Activated CD8-positive, alpha-beta memory T cell treated with anti-CD3 and anti-CD28 coated beads, Interleukin-2, amount 10 ng/mL, durations not matched to agents 7 days and 5 days (primary cell): ENCODE measurements at places on chromosomes 3 and 15.

- DNase-seq = no peak
Measured at GRCh38 chr3:32913790-32914446, 37.5 kb upstream of the CCR4 start.

DNA sequence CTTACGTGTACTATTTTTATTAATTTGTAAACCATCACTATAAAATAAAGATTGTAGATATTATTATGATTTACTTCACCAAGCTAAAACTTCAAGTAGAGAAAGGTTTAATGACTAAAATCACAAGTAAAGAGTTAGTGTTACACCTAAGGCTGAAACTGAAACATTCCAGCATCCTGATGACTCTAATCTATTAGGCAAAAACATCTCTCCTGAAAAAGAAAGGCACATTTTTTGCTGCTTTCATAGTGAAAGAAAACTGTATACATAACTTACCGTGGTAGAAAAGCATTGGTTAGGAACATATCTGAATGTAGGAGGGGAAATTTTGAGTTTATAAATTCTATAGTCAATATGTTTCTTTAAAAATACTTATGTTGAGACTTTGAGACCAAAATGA lies 35.4 kb downstream of the CCDC191 start:
- no peak for DNase-seq

DNA sequence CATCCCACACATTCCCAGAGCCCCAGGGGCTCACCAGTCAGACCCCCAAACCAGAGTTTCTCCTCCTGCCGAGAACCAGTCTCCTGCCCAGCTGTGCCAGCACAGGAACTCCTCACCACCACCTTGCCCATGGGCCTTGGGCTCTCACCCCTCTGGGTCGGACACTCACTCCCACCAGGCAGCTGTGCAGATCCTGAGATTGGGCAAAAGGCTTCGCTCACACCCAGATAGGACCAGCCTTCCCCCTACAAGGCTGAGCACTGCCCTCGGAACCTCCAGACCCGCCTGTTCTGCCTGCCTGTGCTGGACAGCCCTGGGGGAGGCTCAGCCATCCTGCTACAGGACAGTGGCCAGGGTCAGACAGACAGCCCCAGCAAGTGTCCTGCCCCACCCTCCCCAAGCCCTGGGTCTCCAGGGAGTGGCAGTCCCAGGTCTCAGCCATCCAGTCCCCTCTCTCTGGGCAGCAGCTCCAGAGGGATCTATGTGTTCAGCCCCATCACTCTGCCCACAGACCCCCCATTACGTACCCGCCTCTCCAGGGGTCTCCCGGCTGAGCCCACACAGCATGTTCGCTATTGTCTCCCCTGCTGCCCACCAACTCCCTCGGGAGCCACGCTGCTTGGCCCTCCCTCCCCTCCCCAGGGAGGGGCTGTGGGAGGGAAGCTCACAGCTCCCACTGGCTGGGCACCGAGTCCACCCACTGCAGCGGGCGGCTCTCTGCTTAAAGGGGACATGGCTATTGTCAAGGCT lies at the start of gene GRIP2:
TSS of gene GRIP2 (minus strand) at position 601 of the 750 bp plus-strand sequence. CDS start at position 567, 34 bp downstream.
- no peak for DNase-seq

GRCh38 chr3:3089017-3089416 lies 21.2 kb downstream of the IL5RA start:
- DNase-seq = no peak

DNA sequence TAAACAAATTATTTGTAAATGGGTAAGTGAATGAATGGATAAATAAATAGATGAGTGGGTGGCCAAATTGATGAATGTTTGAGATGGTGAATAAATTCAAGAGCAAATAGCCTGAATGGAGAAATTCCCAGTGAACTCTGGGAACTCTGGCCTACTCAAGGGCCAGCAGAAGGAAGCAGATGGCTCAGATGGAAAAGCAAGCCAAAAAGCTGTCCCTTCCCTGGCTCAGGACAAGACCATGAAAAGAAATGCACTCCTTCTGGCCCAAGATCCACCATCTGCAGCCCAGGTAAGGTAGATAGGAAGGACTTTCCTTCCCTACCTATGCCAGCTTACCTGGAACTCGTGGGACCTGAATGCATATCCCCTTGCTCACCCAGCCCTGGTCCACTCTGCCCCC lies 37.6 kb upstream of the CLDN18 start:
- DNase-seq = no peak
